ENCODE measurements at places on chromosomes 4 and X. TPM values are rescaled to one million over a fixed set of nuclear protein-coding genes. Genes with fewer than 3 reads are reported as not detected.

CENPE gene
- polyA plus RNA-seq = 0.31 TPM

DNA sequence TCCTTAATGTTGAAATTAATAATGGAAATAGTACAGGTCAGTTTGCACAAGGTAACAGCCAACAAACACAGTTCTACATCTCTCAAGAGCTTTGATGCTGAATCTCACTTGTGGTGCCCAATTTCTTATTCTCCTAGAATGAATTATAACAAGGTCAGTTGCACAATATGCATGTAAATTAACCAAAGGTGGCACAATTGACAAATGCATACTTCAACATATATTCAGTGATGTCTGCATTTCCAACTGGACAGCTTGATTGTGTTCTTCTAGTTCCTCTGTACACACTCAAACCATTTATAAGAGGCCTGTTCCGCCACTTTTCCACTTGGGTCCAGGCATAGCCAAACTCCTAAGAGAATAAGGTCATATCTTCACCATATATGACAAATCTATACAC is 210.3 kb upstream of the EPHA5 start:
- no peak overlapping the region for H3K4me3 ChIP-seq
- DNase-seq = peak; percentile 1
- H3K36me3 ChIP-seq = no peaks in the 10 kb centered on the region

APBB2 gene
- 7.9 TPM for polyA plus RNA-seq

GRCh38 chr4:30802622-30803323 is 82.6 kb downstream of the PCDH7 start:
- H3K27me3 ChIP-seq = no peaks in the 10 kb centered on the region
- no peak overlapping the region for H3K4me3 ChIP-seq
- peak overlapping the region; percentile 19 for H3K27ac ChIP-seq
- DNase-seq = no peak

GRCh38 chr4:150746156-150746555 is 164.2 kb downstream of the MAB21L2 start:
- no peaks in the 10 kb centered on the region for H3K27me3 ChIP-seq
- no peaks in the 10 kb centered on the region for H3K4me1 ChIP-seq
- H3K4me3 ChIP-seq = no peak overlapping the region
- DNase-seq = no peak

DNA sequence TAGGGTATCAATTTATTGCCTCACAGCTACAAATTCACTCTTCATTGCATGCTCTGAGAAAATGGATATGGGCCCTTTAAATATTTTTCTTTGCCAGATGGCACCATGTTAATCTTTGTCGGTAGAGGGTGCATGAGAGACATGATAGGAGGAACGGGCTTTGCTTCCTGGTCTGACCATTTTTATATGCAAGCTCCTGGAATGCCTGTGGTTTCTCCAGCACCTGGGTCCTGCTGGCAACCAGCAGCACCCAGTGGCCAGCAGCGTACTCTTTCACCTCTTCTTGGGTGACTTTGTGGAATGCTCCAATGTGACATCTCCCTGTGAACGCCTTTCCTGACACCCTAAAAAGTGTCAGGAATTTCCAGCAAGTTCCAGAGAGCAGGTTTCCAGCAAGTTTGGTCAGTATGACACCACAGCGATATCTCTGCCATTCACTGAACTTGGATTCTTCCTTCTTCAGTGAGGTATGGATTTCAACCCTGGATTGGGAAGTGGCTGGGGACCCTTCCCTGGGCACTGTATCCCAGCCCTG is 140.3 kb upstream of the PGRMC2 start:
- H3K4me3 ChIP-seq = no peak overlapping the region
- H3K36me3 ChIP-seq = no peaks in the 10 kb centered on the region
- H3K27me3 ChIP-seq = no peaks in the 10 kb centered on the region

DNA sequence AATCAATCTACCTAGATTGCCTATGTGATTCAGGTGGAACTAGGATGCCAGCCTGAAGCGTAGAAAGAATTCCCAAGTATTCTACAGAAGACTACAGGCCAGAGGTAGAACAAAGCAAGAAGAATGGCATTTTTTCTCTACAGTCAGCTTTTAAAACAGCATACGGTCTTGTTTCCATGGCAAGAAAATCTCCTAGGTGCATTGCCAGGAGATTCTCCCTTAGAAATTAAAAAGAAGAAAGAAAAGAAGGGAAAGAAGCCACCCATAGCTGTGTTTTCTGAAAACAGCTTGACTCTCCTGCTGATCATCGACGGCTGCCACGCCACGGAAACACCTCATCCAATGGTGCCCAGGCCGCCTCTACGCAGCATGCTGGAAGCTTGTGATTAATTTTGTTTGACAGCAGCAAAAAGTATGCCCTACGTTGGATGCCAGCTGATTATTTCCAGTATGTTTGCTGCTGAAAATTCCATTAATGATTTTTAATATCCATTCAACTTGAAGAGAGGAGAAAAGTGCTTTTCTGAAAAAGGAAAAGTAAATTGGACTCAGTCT is 24.1 kb downstream of the ANK2 start:
- H3K27me3 ChIP-seq = no peaks in the 10 kb centered on the region
- no peak overlapping the region for H3K4me3 ChIP-seq
- H3K4me1 ChIP-seq = no peaks in the 10 kb centered on the region
- H3K27ac ChIP-seq = no peak overlapping the region
- H3K36me3 ChIP-seq = no peaks in the 10 kb centered on the region

CDKL2 gene
- polyA plus RNA-seq = 0.19 TPM

DNA sequence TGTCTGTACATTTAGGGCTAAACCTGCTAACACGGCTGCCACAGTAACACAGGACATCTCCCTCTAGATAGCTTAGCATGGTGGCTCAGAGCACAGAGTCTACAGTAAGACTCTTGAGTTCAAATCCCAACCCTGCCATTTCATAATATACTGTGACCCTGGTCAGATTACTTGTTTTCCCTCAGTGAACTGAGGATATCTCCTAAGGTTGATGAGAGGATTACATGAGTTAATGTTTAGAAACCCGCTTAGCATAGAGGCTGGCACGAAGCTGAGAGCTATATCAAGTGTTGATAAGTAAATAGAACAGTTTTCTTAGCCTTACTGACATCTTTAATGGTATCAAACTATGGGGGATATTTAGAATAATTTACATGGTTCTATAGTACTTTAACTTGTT is 37.2 kb downstream of the CASP3 start:
- no peak overlapping the region for H3K4me3 ChIP-seq
- peaks cover 7% of the 10 kb centered on the region for H3K4me1 ChIP-seq
- H3K36me3 ChIP-seq = no peaks in the 10 kb centered on the region
- no peak for DNase-seq
- H3K27me3 ChIP-seq = no peaks in the 10 kb centered on the region

DNA sequence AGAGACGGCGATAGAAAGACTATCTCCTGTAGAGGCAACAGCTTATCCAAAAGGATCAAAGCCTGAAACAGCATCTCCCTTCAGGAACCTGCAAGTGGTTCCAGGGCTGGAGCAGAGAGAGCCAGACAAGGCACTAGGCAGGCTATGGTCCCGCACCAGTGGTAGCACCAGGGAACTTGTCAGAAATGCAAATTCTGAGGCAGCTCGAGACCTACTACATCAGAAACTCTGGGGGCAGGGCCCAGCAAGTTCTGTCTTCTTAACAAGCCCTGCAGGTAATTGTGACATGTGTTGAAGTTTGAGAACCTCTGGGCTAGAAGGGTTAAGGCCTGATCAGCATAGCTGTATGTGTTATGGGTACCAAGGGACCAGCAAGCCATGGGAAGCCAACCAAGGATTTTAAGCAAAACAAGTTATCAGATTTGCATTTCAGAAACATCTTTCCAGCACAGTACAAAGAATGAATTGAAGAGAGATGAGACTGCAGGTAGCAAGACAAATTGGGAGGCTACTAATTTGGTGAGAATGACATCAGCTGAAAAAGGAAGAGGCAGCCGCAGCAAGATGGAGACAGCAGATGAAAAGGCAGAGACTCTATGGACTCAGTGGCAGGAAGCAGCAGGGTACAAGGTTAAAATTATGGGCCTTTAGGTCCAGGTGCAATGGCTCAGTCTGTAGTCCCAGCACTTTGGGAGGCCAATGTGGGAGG is 139.7 kb downstream of the TSPAN5 start:
- H3K4me1 ChIP-seq = peaks cover 19% of the 10 kb centered on the region
- H3K36me3 ChIP-seq = no peaks in the 10 kb centered on the region
- DNase-seq = no peak
- H3K27me3 ChIP-seq = no peaks in the 10 kb centered on the region

FSTL5 gene
- polyA plus RNA-seq = not detected

DNA sequence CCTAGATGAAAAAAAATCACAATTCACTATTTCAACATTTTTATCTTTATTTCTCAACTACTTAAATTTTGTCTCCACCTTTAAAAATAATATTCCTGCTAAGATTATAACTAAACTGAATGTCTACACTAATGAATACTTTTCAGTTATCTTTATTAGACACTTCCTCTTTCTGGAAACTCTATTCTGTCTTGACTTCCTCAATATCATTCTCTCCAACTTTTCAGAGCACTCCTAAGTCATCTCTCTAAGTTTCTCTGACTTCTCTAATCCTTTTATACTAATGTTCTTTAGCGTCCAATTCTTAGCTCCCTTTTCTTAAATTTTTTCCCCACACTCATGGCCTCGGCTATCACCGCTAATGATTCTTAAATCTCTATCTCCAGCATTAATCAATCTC is 374.2 kb downstream of the FBXO8 start:
- H3K36me3 ChIP-seq = no peaks in the 10 kb centered on the region
- H3K27me3 ChIP-seq = no peaks in the 10 kb centered on the region
- no peak for DNase-seq
- no peak overlapping the region for H3K27ac ChIP-seq
- H3K4me3 ChIP-seq = no peak overlapping the region

TRIM61 gene
- 0.61 TPM for polyA plus RNA-seq

RNF128 gene
- polyA plus RNA-seq = 6.4 TPM

DNA sequence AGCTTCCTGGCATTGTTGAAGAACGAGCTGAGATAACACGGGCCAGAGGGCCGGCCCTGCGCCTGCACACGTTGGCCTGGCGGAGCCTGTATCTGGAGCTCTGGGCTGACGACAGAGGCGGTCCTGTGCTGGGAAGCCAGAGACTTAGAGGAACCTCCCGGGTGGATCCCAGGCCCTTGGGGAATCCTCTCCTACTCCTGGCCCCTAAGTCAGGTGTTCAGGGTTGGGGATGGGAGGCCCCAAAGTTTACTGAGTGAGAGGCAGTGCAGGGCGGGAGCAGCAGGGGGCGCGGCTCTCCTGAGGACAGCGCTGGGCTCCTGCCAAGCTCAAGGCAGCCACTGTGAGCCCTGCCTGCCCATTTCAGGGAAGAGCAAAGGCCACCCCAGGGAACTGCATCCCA is 2.5 kb upstream of the HTRA3 start:
- peaks cover 23% of the 10 kb centered on the region for H3K4me1 ChIP-seq
- peaks cover 10% of the 10 kb centered on the region for H3K27me3 ChIP-seq
- peak; percentile 85 for DNase-seq
- no peak overlapping the region for H3K4me3 ChIP-seq

SRPX gene
- polyA plus RNA-seq = 21.2 TPM

GRCh38 chr4:6427439-6428090 is 44.8 kb downstream of the PPP2R2C start:
- H3K36me3 ChIP-seq = no peaks in the 10 kb centered on the region
- no peaks in the 10 kb centered on the region for H3K27me3 ChIP-seq
- no peaks in the 10 kb centered on the region for H3K4me1 ChIP-seq
- no peak overlapping the region for H3K4me3 ChIP-seq
- no peak for DNase-seq

- no peaks in the 10 kb centered on the region for H3K36me3 ChIP-seq
- H3K27ac ChIP-seq = no peak overlapping the region
- DNase-seq = peak; percentile 65
Observed at GRCh38 chrX:120308959-120309872, 2.0 kb downstream of the TMEM255A start.

DEFB131A gene
- polyA plus RNA-seq = not detected

- H3K36me3 ChIP-seq = no peaks in the 10 kb centered on the region
- no peaks in the 10 kb centered on the region for H3K4me1 ChIP-seq
- no peak overlapping the region for H3K4me3 ChIP-seq
- peaks cover 5% of the 10 kb centered on the region for H3K27me3 ChIP-seq
- no peak overlapping the region for H3K27ac ChIP-seq
Observed at GRCh38 chrX:63932006-63932405, 147.0 kb upstream of the ARHGEF9 start.

DNA sequence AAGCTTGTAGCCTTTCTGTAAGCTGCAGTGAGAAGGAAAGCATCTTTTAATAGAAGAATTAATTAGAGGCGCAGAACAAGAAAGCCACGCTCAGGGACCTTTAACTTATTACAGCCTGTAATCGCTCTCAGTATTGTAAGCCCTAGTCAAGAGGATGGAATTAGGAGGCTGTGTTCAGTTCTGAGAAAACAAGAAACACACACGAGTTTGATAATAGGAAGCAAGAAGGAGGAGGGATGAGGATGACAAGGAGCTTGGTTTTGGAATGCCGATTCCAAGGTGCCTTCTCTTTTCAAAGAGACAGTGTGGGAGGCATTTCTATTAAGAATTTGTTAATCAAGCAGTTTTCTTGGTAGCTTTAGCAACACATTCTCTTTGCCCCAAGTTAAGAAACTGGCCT is 69.3 kb downstream of the NYX start:
- no peaks in the 10 kb centered on the region for H3K27me3 ChIP-seq
- H3K36me3 ChIP-seq = peaks cover 3% of the 10 kb centered on the region
- no peak overlapping the region for H3K4me3 ChIP-seq
- DNase-seq = no peak

DNA sequence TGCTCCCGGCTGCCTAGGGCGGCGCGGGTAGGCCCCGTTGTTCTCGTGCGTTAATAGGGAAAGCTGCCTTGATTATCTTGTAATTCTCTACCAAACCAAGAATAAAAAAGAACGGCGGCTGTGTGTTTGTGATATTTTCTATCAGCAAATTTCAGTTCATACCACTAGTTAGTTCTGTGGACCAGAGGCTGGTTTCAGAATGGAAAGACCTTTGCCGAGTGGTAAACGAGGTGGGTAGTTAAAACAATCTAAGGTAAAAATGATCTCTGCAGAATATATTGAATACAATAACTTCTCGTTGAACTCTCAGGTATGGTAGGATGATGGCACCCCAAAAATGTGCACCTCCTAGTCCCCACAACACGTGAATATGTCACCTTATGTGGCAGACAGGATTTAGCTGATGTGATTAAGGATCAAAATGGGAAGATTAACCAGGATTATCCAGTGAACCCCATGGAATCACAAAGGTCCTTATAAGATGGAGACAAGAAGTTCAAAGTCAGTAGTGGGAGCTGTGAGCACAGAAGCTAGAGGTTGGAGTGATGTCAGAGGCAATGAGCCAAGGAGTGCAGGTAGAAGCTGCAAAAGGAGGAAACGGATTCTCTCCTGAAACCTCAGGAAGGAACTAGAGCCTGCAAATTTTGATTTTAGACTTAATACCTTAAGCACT is 574 bp upstream of the CFAP97 start:
- peak overlapping the region; percentile 86 for H3K4me3 ChIP-seq
- H3K36me3 ChIP-seq = no peaks in the 10 kb centered on the region
- H3K27me3 ChIP-seq = no peaks in the 10 kb centered on the region
- H3K27ac ChIP-seq = peak overlapping the region; percentile 99
- DNase-seq = peak; percentile 59

- DNase-seq = no peak
- no peaks in the 10 kb centered on the region for H3K36me3 ChIP-seq
- H3K27ac ChIP-seq = no peak overlapping the region
Observed at GRCh38 chrX:38679695-38680094, 118.4 kb downstream of the TSPAN7 start.

GRCh38 chr4:154230091-154230490 is 261.5 kb downstream of the DCHS2 start:
- H3K27me3 ChIP-seq = no peaks in the 10 kb centered on the region
- no peak overlapping the region for H3K4me3 ChIP-seq
- H3K36me3 ChIP-seq = no peaks in the 10 kb centered on the region
- H3K4me1 ChIP-seq = no peaks in the 10 kb centered on the region
- no peak for DNase-seq
- H3K27ac ChIP-seq = no peak overlapping the region

Measured in stomach (tissue), 19 donors.